Activated CD8-positive, alpha-beta T cell treated with anti-CD3 and anti-CD28 coated beads, Interleukin-2, amount 10 ng/mL, durations not matched to agents 7 days and 5 days (primary cell): ENCODE measurements at places on chromosomes 5 and 9.

DNA sequence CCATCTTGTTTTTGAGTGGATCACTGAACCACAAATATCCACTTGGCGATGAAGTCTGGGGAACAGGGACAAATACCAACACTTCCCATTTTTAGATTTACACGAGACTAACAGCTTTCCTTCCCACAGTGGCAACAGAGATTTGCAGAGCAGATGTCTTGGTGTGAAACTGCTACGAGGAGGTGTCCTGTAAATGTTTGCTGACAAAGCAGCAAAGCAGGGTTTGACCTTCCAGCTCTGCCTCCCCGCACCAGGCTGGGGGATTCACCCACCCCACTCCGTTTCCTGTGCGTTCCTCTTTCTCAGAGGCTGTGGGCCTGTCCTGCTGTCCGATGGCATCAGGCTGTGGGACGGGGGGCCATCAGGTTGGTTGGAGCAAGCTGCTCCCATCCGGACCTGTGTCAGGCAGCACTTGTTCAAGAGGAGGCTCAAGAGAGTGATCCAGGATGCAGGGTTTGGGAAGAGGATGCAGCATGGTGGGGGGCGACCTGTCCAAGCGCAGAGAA lies 693 bp upstream of the RGS3 start:
- DNase-seq = no peak

DNA sequence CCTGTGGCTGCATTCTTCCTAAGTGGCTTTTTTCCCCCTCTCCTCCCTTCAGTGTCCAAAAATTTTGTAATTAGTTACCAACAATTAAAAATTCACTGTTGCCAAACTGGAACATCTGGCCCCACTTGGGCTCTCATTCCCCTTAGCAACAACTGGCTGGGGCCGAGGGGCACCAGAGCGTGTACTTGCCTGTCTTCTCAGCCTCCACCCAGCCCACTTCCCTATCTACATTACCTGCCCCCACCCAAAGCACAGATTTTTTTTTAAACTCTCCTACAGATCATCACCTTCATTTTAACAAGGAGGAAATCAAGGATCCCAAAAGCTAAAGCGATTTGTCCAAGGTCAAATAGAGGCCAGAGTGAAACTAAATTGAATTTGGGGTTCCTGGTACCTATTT lies 278.8 kb downstream of the EBF1 start:
- DNase-seq = no peak

DNA sequence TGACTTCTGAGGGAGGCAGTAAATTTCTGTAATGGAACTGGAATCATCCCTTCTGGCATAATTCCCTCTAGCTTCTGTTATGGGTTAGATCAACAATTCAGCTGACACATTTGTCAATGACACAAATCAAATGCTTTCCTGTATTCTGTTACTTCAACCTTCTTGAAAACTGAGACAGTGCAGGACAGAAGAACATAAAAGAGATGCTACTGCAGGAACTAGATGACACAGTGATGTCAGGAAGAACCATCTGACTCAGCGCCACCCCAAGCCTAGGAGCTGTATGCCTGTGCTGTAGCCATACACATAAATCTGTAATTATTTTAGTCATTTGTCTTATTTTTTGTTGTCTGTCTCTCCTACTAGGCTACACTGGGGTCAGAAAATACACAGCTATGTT lies 18.2 kb upstream of the CEP120 start:
- DNase-seq = no peak

DNA sequence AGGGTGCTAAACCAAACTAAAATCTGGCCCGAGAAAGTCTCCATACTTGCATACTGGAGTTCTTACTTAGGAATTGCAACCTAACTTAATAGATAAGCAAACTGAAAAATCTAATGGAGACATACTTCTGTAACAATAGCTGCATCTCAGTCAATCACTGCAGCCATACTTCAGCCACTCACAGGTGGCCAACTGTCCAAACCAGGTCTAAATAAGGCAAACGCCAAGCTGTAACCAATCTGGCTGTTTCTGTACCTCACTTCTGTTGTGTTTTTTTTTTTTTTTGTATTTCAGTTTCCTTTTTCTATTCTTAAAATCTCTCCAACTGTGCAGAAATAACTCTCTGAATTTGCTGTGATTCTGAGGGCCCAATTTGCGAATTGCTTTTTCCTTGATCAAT lies 4.4 kb upstream of the NDUFB6 start:
- DNase-seq = no peak

DNA sequence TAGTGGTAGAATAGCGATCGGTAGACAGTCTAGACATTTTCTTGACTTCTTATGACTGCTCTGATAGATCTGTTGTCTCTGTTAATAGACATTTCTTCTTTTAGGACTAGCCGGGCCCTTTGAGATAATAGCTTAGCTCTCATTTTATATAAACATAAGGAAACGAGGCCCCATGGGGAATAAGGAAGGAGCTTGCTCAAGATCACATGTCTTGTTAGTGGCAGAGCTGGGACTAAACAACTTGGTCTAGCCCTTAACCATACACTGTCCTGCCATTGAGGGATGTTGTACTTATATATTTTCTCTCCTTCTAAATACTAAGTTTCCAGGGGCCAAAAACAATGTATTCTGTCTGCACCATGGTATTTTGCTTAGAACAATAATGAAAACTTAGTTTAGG lies 140.0 kb downstream of the GCNT1 start:
- no peak for DNase-seq

DNA sequence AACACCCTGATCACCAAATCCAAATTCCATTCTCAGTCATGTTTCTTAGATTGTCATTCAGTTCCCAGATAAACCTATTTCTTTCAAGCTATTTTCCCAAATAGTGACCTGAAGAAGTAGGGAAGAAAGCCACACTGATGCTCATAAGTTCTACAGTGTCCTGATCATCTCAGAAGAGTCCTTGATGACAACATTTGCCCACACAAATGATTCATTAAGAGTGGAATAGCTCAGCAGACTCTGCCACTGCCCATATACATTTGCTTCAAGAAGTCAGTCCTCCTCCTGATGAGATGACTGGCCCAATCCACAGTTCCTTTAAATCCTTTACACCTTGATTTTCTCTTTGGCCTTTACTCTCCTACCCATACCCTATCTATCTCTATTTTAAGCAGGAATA lies 283.7 kb upstream of the NR4A3 start:
- no peak for DNase-seq
